ENCODE measurements at places on chromosomes 7 and 10.
A peak's percentile ranks its signal among the peaks of the same experiment; 100 is the strongest.

DNA sequence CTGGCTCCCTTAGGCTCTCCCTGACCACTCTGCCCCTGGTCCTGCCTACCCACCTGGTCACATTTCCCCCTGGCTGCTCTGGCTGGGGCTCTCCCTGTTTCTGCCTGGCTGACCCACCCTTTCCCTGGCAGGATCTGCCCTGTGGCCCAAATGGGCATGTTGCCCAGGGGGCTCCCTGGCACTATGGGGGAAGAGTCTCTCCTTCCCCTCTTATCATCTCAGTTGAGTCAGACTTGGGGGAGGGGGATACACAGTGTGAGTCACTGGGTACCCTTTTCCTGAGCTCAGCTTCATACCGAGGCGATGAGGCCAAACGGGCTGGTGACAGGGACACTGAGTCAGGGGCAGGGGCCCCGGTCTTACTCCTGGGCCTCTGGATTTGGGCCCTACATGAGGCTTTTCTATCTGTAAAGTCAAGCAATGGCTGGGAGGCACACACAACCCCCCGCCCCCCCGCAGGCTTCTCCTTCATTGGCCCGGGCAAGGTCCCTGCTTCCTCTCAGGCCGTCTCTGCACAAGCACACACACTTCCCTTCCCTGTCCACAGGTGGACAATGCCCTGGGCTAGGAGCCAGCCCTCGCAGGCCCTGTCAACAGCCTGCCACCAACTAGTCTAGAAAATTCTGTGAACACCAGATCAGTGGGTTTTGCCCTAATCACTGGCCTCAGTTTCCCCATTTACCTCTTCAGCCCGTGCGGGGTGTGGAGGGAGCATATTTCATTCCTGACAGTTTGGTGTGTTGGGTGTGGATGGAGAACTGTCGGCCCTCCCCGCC is 627 bp upstream of the FLNC start:
- DNase-seq = peak; percentile 39

DNA sequence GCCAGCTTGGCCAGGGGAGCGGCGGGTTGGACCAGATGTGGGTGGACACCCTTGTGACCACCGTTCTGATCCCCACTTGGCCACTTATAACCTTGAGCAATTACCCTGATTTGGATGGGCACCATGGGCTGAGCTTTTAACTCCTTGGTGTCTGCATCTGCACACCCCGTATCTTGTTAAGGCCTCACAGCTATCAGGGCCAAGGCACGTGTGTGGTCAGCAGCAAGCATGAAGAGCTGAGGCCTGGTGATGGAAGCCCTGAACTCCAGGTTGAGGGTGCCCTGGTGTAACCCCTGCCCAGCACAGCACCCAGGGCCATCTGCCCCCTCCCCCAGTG is 89.2 kb downstream of the ZMIZ1 start:
- no peak for DNase-seq

DNA sequence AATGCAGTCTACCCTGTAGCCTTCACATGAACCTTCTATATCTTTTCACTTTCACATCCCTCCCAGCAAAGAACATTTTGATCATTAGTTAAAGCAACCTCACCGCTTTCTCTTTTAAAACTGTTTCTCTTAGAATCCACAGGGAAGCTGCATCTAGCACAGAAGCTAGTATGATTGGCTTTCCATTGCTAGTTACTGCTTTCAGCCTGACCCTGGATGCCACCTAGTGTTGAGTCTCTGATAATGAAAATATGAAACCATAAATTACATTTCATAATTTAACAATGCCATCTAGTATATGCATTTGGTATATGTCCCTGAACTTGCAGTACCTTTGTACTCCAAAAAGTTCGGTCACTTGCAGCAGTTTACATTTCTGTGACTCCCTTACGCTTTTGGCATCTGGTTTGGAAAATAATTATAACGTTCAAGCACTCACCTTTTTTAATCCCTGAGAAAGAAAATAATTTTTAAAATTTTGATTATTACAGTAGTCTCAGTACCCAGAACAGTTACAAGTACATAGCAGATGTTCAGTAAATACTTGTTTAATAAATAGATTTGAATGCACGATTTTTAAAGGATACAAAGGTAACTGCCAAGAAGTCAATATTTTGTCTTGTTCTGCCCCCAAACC is 22.7 kb downstream of the CISD1 start:
- DNase-seq = peak; percentile 70

DNA sequence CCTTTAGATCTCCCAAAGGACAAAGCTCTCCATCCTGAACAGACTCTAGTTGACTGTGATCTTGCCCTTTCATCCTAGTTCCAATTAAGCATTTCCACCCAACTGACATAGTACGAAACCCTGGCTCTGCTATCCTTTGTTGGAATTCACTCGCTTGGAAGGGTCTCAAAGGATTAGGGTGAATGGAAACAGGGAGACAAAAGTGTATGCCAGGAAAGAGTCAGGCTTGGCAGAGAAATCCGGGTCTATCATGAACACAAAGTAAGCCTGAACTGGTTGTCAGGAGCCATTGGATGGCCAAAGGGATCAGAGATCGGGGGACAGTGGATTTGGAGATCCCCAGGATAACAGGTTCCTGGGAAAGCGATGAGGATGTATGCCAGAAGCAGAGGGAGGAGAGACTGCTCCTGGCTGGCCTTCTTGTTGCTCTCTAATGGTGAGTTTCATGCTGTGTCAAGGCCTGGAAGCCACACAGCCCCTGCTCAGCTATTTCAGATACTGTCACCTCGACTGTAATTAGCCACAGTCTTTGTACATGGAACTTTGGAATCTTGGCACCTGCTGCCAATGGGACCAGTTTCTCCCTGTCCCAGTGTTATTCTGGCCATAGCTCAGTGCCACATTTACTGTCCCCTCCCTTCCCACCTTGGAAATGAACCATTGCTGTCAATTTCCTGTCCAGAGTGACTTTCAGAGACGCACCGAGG is 1168.7 kb upstream of the AUTS2 start:
- peak; percentile 76 for DNase-seq

- DNase-seq = peak; percentile 69
Observed at GRCh38 chr10:102121739-102122372, 1.7 kb upstream of the LDB1 start.

DNA sequence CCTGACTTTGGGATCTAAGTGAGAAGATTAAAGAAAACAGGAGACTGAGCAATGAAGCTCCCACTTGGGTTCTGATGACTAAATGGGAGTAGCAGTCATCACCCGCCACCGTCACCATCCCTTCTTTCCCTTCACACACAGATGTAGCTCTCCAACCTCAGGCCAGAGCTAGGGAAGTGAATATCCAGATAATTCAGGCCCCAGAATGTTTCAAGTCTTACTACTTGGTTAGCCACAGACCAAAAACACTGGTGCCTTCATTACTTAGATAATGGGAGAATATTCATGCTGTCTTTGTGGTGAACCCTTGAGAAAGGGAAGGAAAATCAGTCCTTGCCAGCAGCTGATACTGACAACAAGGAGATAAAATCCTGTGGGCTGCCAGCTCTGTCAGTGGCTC is 100.7 kb downstream of the OSBPL3 start:
- DNase-seq = no peak

GRCh38 chr10:122342293-122343134 is 32.0 kb upstream of the PLEKHA1 start:
- peak; percentile 81 for DNase-seq

GRCh38 chr7:14759785-14760184 is 142.8 kb downstream of the DGKB start:
- DNase-seq = no peak

GRCh38 chr10:122281751-122282150 is 10.7 kb downstream of the BTBD16 start:
- no peak for DNase-seq

DNA sequence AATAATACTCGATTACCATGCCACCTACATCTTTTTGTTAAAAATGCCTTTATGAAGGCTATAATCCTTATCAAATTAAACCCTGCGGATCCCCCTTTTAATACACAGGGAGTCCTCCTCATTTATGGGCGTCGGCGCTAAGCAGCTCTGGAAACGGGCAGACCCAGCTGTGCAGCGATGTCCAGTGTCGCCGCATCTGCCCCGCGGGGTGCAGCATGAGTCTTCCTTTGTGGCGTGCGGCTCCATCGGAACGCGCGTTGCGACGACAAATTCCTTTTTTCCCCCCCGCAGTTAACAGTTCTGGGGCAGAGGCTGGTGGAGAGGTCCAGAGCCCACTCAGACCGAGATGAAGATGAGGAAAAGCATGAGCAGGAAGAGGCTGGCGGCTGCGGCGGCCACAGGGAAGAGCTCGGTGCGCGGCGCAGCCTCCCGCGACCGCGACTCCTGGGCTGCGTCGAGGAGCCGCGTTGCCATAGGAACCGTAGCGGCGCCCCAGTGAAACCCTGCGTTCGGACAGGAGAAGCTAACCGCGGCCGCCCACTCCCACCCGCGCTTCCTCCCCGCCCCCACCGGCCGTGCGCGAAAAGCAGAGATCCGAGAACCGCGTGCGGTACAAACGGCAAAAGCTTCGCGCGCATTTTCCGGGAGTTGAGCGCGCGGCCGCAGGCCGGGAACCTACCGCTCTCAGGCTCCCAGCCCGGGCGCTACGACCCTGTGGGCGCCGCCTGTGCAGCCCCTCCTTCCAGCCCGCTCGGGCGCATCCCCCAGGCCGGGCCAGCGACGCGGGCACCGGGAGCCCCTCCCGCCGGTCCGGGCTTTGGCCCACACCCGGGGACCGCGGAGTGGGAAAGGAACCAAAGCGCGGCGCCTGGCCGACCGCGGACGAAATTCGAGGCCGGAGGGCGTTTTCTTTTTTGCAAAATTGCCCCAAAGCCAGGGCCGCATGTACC is 130.6 kb downstream of the SPAG6 start:
- DNase-seq = peak; percentile 82

- DNase-seq = no peak
Observed at GRCh38 chr10:104253106-104253505, 1.6 kb upstream of the GSTO1 start.

DNA sequence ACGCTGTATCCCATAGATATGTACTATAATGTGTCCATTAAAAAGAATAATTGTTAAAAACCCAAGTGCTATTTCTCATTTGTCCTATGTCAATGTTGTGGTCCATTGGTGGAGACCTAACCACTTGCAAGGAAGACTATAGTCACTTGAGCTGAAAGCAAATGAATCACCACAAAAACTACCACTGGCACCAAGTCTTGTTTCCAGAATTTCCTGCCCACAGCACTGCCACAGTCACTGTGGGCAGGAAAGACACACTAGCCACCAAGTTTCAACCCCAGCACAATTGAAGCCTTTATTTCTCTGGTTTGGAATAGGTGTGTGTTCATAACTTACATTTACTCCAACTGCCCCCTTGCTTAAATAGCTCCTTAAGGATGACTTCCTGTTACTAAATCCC is 12.4 kb downstream of the DIP2C start:
- DNase-seq = no peak

GRCh38 chr10:117374506-117375359 is 507 bp downstream of the PDZD8 start:
- DNase-seq = peak; percentile 84

- DNase-seq = peak; percentile 32
Observed at GRCh38 chr10:6621536-6621935, 41.5 kb upstream of the PRKCQ start.

- peak; percentile 93 for DNase-seq
Observed at GRCh38 chr10:111076191-111076681, 593 bp upstream of the ADRA2A start.

DNA sequence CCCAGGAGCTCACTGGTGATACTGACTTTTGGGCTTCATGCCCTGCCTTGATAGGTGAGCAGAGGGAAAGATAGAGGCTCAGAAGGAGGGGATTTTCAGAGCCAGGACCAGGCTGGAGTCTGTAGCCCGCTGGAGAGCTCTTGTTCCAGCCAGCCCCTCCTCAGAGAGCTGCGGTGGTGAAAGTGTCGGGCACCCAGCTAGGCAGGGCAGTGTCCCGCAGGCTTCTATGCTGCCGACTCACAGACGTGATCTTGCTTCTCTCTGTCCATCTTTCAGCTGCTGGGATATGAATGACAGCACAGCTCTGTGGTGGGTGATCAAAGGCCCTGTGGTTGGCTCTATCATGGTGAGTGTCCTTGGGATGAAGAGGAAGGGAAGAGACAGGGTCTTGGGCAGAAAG is 35.2 kb downstream of the ADCYAP1R1 start:
- DNase-seq = no peak

- no peak for DNase-seq
Observed at GRCh38 chr10:108424656-108425055, 1260.2 kb upstream of the SORCS1 start.

DNA sequence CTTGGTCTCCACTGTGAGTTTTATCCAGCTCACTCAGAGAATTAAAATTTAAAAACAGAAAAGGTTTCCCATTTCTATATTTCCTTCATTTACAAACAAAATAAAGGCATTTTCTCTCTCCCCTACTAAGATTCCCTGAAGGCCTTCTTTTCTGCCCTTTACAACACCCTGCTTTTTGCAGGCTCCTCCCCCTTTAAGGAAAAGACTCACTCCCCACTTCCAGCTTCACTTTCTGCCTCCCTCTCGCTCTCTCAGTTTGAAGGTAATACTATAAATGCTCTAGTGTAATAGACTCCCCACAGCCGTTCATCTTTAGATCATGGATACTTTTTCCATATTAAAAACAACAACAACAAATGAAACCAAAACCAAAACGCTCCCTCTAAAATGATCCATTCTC is 53.3 kb downstream of the CDHR3 start:
- no peak for DNase-seq

DNA sequence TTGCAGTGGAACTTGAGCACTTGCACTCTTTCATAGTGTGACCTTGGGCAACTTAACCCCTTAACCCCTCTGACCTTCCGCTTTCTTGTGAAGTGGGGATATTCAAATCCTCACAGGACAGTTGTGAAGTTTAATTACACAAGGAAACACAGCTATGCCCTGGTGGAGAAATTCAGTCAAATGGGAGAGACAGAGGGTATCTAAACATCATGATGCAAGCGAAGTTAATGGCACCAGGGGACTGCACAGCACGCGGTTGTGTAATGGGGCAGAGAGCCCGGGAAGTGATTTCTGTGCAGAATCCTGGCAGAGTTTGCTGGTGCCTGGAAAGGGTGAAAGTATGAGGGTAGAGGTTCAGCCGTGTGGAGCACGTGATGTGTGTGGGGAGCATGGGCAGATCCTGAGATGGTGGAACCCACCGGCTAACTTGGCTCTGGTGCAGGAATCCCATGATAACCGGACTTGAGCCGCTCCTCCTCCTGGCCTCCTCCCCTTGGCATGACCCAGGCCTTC is 51.7 kb downstream of the SNX10 start:
- no peak for DNase-seq

GRCh38 chr10:61786728-61787127 is 114.8 kb upstream of the ARID5B start:
- no peak for DNase-seq

GRCh38 chr10:72098301-72098835 is 10.0 kb upstream of the SPOCK2 start:
- DNase-seq = no peak

DNA sequence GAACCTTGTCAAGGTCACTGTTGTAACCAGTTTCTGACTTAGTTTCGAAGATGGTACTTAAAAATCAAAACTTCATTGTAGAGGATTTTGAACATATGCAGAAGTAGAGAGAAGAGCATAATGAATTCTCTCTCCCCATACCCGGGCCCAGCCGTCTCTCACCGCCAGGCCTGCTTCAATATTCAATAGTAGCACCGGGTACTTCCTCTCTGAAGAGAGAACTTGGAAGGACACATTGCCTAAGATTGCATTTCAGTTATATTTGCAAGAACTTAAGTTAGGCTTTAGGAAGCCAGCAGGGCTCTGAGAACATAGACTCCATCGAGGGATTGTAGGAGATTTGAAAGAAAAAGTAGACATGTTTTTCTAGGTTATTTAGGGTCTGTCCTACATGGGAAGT is 19.1 kb downstream of the LMTK2 start:
- DNase-seq = no peak

All from eye (tissue), 1 donor.